T-cell (primary cell): ENCODE measurements at places on chromosomes 3 and 15.

DNA sequence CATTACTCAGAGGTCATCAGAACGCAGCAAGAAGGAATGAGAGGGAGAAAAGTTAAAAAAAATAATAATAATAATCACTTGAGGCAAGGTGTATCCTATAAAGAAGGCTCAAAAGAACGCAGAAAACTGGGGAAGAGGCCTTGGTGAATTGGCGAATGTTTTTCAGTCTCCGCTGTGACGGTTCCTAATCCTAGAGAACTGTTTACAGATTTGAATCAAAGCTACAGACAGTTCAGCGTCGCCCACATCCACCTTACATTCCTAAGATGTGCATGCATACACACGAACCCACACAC is 634 bp downstream of the ZMAT3 start:
- DNase-seq: no peak

DNA sequence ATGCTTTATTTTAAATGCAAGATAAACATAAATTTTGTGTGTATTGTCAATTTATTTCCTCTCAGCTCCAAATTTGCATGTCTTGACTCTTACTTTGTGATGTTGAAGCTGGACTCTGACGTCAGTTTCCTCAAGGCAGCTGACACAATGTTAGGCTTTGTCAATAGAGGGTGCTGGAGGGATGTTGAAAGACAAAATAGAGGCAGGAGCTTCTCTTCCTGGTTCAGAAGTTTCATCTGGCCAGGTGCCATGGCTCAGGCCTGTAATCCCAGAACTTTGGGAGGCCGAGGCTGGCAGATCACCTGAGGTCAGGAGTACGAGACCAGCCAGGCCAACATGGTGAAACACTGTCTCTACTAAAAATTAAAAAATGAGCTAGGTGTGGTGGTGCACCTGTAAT is 408.6 kb downstream of the GBE1 start:
- DNase-seq: no peak

- no peak for DNase-seq
Observed at GRCh38 chr3:117150628-117151027, 441.0 kb downstream of the TUSC7 start.

GRCh38 chr3:177811112-177811511 is 613.8 kb upstream of the TBL1XR1 start:
- DNase-seq: no peak

DNA sequence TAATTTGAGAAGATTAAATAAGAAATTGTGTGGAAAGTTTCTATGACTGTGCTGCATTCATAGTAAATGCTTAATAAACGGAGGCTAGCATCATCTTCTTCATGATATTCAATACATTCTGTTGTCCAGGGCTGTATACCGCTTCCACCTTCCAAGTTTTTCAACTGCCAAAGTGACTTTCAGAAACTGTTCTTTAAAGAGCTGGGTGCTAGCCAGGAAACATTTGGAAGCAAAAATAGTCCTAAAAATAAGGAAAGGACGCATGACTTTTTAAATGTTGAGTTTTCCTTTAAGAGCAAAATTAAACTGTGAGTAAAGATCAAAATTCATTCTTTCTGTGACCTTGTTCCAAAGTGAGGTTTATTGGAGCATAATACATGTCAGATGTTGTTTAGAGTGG is 9.4 kb upstream of the ERC2 start:
- DNase-seq: no peak

GRCh38 chr3:46087871-46088270 is 60.6 kb upstream of the XCR1 start:
- DNase-seq: no peak

DNA sequence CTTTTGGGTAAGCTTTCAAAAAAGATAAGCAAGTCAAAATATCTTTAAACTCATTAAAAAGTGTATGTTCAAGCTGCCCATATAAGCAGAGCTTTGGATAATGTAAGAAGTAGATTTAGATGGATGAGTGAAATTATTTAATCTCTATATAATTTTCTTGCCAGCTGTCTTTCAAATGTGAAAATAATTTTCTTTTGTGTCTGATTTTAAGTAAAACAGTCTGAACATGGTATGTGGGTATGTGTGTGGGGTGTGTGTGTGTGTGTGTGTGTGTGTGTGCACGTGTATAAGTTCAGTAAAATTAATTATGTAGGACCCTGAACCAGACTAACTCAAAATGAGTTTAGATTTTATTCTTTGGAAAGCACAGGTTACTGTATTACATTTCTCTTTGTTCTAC is 155.2 kb upstream of the CGNL1 start:
- DNase-seq: no peak

DNA sequence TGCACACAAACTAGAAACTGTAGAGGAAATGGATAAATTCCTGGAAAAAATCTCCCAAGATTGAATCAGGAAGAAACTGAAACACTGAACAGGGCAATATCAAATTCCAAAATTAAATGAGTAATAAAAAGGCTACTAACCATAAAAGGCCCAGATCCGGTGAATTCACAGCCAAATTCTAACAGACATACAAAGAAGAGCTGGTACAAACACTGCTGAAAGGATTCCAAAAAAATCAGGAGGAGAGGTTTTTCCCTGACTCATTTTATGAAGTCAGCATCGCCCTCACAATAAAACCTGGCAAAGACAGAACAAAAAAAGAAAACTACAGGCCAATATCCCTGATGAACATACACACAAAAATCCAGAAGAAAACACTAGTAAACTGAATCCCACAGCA is 462.4 kb upstream of the THBS1 start:
- no peak for DNase-seq

GRCh38 chr3:16472593-16472992 is 40.9 kb downstream of the RFTN1 start:
- no peak for DNase-seq

DNA sequence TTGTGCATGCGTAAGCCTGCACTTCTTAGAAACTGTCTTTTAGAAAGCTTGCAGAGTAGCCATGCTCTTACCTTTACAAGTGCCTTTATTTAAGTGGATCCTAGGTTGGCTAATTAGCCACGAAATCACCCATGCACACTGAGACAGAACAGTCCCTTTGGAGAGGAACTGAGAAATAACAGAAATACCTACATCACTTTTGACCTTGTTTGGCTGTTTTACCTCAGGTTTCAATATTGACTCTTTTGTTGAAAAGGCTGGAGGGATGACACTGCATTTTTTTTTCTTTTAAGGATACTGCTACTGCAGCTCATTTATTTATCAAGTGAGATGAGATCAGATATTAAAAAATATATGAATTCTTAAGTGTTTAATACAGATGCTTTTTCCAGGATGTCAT is 155.6 kb upstream of the GOLIM4 start:
- DNase-seq: no peak

- peak; percentile 35 for DNase-seq
Observed at GRCh38 chr15:74788683-74789151, 6.8 kb downstream of the CSK start.

DNA sequence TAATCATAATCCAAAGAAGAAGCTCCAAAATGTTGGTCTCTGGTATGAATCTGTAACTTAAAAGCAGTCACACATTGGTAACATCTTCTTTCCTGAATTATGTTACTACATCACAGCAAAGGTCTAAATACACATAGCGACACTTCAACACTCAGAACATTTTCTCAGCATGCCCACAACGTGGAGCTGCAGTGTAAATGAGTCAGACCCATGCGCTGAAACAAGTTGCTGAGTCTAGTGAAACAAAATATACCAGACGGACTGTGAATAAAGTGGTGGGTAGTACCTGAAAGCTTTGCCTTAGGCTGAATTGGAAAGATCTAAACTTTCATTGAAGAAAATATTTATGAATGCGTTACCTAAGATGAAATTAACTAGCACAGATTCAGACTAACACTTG is 33.2 kb upstream of the GOLGA8B start:
- DNase-seq: no peak

DNA sequence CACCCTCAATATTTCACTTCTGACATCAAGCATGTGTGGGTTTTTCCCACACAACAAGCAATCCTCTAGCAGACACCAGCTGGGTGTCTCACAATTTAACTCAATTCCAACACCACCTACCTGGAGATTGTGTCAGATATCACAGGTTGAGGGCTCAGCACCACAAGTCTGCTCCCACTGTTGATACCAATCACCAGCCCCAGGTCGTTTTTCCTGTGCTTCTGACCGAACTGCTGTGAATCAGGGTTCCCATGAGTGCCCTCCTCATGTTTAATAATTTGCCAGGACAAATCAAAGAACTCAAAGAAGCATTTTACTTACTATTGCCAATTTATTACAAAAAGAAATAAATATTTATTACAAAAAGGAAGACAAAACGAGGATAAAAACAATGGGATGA is 25.0 kb upstream of the PRR20G start:
- DNase-seq: no peak

DNA sequence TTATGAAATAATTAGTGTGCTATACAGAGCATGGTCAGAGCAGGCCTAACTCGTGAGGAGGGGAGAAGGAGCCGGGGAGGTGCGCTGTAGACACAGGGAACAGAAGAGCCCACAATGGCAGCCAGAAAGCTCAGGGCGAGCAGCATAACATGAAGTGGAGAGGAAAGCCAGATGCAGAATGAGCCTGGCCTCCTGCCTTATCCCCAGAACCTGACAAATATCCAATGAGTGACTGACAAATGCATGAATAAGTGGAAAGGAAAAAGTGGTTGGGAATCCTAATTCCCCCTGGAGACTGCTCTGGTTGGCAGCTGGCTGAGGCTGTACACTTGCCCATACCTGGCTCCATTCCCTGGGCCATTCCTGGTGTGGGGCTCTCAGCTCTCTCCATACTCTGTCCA is 9.2 kb upstream of the MST1R start:
- no peak for DNase-seq

DNA sequence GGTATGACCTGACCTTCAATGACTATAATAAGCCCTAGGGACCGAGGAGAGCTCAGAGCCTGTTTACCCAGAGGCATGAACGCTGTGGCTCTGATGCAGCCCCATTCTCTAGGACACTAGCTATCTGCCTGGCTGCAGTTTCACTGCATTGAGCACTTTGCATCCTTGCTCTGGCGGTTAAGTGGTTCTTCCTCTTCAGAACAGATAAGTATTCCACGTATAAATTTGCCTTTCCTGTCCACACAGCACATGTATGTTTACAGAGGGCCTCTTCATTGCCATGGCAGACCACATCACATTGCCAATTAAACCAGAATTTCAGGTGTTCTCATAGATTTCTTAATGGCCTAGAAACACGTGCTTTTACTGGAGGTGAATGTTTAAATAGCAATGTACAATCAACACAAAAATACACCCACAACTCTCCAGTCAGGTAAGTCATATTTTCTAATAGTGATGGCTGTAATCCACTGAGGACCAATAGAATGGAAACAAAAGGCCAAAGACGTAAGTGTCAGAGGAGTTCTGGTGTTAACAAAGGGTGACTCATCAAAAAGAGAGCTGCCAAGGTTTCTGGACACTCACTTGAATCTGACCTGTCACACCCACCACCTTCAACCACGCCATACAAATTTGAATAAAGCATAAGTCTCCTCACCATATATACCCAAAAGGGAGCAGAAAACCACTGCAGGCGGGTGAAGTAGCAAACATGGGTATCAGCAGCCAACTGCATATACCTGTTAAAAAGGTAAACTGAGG is 553.4 kb downstream of the OCA2 start:
- DNase-seq: no peak

GRCh38 chr15:100116416-100117190 is 225.2 kb downstream of the ADAMTS17 start:
- DNase-seq: no peak

DNA sequence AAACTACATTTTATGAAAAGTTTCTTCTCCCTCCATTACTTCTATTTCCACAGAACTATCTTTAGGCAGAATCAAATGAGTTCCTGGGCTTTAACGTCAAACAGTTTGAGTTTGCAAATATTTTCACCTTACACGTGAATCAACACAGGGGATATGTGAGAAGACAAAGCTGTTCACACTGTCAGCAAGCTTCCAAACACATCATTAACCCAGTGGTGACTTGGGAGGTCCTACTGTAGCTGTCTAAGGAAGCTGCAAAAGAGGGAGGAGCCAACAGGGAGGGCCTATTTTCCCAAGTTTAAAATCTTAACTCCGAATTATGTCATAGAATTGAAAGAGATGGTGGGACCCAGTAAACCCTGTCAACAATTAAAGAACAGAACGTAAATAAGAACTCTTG is 337.8 kb upstream of the DNAJC19 start:
- no peak for DNase-seq

GRCh38 chr15:63339006-63339766 is 42.5 kb downstream of the CA12 start:
- DNase-seq: no peak

DNA sequence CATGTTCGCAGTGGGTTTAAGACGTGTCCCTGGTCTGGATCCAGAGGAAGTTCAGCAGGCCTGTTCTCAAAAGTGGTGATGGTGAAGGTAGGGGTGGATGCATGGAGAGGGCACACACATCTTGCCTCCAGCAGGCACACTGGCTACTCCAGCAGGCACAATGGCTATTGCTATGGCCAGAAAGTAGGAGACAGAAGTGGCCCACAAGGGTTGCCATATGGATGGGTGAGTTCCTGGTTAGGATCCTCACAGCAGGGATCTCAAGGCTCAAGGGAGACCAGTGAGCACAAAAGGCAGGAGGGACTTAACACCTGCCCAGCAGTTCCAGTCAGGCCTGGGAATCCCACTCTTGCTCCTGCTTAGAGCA is 107.9 kb downstream of the LRIG1 start:
- no peak for DNase-seq

GRCh38 chr15:61997786-61998185 is 62.5 kb downstream of the VPS13C start:
- no peak for DNase-seq

DNA sequence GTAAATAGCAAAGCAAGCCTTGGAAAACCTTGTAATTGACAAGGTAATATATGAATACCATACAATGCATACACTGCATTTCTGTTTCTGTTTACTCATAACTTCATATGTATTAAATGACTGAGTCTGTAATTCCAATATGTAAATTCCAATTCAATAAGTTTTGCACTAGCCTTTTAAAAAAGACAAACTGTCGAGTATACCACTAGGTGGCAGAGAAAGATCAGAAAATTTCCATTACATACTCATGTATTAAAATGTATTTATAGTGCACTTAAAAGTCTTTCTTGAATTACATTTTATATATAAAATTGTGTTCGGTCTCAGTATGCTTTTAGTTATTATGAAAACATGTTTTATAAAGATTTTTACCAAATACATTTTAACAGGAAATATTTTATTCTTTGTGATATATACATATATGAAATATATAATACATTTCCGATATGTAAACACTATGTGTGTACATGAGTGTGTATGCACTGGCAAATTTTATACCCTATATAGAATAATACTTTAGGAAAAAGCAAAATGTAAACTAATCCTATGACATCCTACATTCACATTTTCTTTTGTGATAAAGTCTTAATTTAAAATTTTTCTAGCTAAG is 216.8 kb downstream of the VGLL3 start:
- no peak for DNase-seq

DNA sequence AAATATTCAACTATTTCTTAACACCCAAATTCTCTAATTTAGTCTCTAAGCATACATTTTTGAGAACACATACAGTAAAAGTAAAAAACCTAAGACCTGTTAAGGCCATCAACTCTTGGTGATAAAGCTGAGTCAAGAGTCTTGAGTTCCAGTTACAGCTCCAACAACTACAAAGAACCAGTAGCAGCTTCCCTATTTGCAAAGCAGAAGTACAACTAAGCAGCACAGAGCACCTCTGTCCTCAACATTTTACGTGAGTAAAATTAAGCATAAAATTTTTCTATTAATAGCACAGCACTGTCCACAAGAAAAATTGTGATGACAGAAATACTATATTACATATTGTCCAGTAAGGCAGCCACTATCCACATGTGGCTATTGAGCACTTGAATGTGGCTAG is 4.4 kb downstream of the PCOLCE2 start:
- no peak for DNase-seq
